Omental fat pad (tissue), 4 donors: ENCODE measurements at places on chromosomes 1 and 21.

GRCh38 chr1:161838362-161838761 is 72.2 kb downstream of the ATF6 start:
- DNase-seq = no peak

DNA sequence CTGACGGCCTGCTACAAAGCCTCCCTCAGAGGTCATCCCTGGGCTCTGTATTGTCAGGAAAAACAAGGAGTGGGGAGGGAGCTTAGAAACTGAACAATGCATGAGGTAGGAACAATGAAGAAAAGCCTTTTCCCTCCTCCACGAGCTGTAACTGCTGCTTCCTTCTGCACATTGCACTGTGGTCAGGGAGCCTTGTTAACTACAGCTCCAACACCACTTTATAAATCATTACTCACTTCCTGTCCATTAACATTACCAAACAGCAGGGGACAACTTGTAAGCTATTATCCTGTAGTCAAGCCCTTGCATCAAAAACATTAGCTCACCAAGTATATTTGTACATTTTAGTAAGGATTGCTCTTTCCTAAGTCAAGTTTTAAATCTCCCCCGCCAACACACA is 336.0 kb upstream of the NR5A2 start:
- no peak for DNase-seq

GRCh38 chr1:25545767-25546166 is 2.4 kb downstream of the LDLRAP1 start:
- DNase-seq = no peak

- no peak for DNase-seq
Observed at GRCh38 chr1:234774971-234775370, 165.0 kb upstream of the IRF2BP2 start.

- DNase-seq = no peak
Observed at GRCh38 chr21:44793592-44794374, 7.8 kb downstream of the UBE2G2 start.

- no peak for DNase-seq
Observed at GRCh38 chr1:232793944-232794343, 11.3 kb upstream of the MAP10 start.

GRCh38 chr1:21665711-21666575 is 3.2 kb downstream of the RAP1GAP start:
- DNase-seq = peak; percentile 1

DNA sequence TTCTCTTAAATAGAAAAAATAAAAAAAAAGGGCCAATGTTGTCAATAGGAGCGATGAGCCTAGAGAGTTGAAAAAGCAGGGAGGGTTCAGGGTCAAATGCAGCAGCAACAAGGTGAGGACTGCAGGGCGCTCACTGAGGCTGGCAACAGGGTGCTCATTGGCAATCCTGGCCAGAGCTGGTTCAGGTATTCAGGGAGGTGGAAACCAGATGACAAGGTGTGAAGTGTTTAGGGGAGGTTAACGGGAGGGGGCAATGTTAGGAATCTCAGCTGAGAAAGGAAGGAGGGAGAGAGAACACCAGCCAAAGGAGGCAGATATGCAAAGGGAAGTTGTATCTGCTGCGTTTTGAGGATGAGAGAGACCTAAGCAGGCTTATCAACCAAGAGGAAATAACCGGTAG is 129.8 kb upstream of the DAB1 start:
- no peak for DNase-seq

DNA sequence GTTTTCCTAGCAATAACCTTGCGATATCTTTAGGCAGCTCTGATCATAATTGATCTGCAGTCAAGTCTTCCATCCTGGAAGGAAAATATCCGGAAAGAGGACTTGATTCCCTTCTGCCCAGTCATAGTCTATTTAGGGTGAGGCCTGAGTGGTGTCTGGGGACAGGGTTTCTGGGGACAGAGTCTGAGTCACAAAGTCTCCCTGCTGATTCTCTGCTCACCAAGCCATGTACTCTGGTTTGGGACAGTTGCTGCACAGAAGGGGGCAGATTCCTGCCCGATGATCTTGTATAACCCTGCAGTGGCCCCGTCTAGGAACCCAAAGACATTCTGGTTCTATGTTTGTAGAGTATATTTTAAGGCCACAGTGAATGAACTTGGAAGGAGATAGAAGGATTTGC is 178.8 kb downstream of the KCNJ6 start:
- no peak for DNase-seq

- DNase-seq = no peak
Observed at GRCh38 chr21:33707846-33708245, 65.5 kb downstream of the ITSN1 start.

GRCh38 chr1:58570817-58571216 is 6.2 kb downstream of the TACSTD2 start:
- DNase-seq = no peak

DNA sequence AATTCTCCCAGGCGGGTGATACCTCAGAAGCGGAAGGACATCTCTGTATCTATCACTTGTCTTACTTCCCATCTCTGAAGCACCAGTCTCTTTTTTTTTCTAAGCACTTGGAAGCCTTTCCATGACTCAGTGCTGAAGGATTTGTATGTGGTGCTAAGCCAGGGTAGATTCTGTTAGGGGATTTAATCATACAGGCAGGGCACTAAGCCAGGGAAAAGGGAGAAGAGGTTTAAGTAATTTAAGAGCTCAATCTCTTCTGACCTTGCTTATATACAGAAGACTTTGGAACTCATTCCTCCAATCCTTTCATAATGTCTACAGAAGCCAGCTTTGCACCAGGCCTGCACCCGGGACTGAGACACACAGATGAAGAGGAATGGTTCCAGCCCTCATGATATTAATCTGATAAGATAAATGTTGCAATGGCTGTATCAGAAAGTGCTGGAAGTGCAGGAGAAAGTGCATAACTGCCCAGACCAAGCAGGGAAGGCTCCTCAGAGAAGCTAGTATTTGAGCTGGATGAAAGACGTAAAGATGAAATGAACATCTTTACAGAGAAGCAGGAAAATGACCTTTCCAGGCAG is 11.0 kb downstream of the FAM163A start:
- DNase-seq = no peak

- DNase-seq = no peak
Observed at GRCh38 chr1:107430540-107431228, 289.8 kb downstream of the NTNG1 start.

DNA sequence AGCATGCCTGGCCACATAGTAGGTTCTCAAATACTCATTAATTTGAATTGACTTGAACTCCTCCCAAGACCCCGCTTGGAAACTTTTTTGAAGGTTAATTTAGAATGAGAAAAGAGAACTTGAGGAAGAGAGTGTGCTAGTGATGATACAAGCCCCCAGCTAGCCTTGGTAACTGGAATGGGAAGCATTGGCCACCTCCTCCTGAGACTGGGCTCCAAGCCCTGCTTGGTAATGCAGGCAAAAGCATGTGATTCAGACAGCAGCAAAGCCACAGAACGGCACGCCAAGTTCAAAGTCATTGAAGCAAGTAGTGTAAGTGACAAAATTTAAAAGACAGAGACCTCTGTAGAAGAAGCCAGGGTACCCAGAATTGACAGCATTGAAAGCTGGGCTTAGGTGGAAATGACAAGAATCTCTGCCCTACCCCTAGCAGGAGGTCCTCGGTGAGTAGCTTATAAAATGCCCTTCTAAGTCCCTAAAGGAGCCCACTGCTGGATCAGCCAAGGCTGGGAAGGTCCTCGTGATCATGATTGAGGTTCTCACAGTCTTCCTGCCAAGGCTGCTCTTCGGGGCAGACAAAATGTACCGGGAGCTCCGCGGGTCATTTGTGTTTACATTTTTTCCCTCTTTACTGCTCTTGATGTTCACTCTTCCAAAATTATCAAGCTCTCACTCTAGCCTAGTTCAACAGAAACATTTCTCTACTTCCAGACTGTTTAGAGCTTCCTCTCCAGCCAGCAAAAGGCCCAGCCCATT is 99.4 kb downstream of the TSEN15 start:
- no peak for DNase-seq

GRCh38 chr1:157992833-157993146 is 655 bp upstream of the KIRREL1 start:
- DNase-seq = no peak

DNA sequence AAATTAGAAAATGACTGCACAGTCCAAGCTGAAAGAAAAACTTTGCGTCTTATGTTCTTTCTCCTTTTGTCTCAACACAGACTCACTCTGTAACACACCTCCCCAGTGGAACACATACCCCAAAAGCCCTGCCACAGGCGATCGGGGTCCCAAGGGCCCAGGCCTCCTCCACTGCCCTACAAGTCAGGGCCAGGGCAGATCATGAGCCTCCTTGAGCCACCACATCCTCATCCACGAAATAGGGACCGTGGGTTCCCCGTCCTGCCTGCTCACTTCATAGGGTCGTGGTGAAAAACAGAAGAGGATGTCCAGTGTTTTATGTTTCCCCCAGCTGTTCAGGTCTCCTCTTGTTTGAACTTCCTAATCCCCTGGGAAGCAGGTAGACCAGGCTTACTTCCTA is 116.7 kb downstream of the KCNN3 start:
- DNase-seq = no peak

- no peak for DNase-seq
Observed at GRCh38 chr1:155272466-155273342, 600 bp downstream of the CLK2 start.

- DNase-seq = no peak
Observed at GRCh38 chr1:25682059-25682601, 65.5 kb downstream of the MAN1C1 start.

DNA sequence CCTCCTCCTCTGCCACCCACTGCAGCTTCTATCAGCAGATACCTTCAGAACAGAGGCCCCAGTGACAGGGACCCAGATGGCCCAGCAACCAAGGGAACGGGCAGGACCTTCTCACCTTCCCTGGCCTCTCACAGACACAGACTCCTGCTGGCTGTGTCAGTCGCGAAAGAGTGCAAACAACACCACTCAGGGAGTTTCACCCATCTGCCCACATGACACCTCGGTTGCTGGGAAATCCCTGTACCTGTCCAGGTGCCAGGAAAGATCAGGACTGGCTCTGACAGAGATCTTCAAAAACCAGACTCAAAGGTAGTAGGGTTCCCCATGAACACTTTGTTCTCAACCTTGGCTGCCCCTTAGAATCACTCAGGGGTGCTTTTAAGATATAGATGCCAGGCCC is 83.5 kb upstream of the HIVEP3 start:
- no peak for DNase-seq

- DNase-seq = no peak
Observed at GRCh38 chr1:109161858-109162606, 48.1 kb downstream of the ELAPOR1 start.

- DNase-seq = no peak
Observed at GRCh38 chr1:240413732-240414131, 198.2 kb downstream of the GREM2 start.

GRCh38 chr21:39489380-39489924 is 37.7 kb downstream of the SH3BGR start:
- DNase-seq = no peak

- DNase-seq = no peak
Observed at GRCh38 chr1:93559045-93559444, 111.1 kb downstream of the FNBP1L start.

DNA sequence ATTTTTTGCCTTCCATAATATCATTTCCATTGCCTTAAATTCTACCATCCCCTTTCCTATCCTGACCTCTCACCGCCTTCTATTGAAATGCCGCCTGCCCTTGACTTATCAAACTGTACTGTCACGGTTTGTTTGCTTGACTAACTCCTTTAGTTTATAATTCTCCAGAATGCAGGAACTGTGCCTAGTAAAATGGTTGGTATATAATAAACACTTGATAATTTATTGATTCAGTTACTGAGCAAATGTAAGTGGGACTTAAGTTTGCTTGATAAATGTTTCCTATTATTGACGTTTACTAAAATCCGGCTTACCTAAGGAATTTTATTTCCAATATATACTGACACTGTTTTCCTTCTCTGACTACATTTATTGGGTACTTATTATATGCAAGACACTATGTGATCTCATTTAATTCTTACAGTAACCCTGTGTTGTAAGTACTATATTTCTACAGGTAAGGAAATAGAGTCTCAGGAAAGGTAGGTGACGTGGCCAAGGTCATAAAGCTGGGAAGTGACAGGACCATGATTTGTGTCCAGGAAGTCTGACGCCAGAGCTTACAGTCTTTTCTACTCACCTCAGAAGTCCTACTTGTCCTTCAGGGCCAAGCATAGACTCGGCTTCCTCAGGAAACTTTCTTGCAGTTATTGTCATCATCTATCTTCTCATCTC is 35.7 kb downstream of the DPT start:
- DNase-seq = no peak

DNA sequence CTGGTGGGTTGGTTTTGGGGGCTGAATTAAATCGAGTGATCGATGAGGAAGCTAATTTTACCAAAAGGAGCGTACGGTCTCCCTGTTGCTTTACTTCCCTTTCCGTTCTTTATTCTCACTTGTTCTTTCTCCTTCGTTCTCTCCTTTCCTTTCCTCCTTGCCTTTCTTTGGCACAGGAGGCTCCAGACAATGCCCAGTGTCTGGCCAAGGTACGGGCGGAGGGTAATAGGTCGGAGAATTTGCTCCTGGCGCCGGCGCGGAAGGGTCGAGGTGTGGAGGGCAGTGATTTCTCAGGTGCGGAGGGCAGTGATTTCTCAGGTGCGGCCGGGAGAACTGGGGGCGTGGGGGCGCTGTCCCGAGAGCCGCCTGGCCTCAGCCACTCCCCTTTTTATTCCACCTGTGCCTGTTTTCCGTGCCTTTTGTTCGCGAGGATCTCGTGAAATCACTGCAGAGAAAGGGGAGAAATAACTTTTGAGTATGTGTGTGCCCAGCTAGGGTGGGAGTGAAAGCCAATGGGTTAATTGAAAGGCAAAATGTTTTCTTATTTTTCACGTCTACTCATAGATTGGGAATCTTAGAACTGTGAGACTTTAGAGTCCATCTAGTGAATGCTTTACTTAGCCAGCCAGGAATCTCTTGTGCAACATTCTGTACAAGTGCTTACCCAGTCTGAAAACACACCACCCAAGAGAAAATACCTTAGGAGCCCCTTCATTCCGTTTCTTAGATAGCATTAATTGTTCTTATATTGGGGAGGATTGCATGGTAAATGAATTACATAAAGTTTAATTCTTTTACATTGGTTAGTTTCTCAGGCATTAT is 1.3 kb downstream of the FNBP1L start:
- no peak for DNase-seq

GRCh38 chr1:82806133-82806532 is 1005.4 kb downstream of the ADGRL2 start:
- DNase-seq = no peak

- DNase-seq = no peak
Observed at GRCh38 chr21:36199021-36199420, 42.4 kb downstream of the DOP1B start.

DNA sequence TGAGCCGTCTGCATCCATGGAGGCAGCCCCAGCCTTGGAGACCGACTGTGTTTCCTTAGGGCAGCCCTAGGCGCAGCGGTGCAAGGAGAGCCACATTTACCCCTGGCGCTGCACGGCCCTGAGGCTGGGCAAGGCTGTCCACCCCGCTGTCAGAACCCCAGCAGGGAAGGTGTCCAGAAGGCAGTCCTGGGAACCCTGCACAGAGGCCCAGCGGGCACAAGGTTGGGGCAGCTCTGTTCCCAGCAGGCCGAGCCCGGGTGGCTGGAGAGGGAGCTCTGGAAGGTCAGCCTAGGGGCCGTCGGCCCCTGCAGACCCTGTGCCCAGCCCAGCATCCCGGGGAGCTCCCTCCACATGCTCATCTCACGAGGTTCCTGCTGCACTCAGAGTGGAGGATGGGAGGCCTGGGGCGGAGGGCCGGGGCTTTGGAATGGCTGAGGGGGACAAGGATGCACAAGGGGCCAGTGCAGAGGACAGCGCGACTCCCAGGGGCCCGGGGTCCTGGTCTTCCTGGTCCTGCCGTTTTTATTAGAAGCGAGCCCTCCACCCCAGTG is 19.9 kb upstream of the SAMD11 start:
- DNase-seq = no peak

- no peak for DNase-seq
Observed at GRCh38 chr1:107820801-107821200, 144.2 kb downstream of the VAV3 start.
